Fibroblast of skin of left quadriceps (primary cell): ENCODE measurements at places on chromosomes 7 and 10.

DNA sequence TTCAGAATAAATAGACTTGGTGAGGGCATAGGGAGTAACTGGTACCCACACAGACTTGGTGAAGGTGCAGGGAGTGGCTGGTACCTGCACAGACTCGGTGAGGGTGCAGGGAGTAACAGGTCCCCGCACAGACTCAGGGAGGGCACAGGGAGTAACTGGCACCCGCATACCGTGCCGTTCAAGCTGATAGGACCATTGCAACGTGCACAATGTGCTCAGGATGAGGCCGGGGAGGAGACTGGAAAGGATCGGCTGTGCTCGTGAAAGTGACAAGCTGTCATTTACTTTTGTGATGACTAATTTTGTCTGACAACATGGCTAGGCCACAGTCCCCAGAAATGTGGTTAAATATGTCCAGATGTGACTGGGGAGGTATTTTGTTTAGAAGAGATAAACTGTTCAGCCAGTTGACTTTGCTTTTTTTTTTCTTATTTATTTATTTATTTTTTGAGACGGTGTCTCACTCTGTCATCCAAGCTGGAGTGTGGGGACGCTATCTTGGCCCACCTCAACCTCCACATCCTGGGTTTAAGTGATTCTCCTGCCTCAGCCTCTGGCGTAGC, 76.2 kb upstream of the NMT2 start:
- no peak for DNase-seq

GRCh38 chr10:69835875-69836730, 34.4 kb downstream of the COL13A1 start:
- no peak for DNase-seq

GRCh38 chr7:27948861-27949260, 208.9 kb downstream of the TAX1BP1 start:
- no peak for DNase-seq

GRCh38 chr10:7310076-7310475, 100.8 kb downstream of the SFMBT2 start:
- no peak for DNase-seq

- no peak for DNase-seq
These were observed 3.0 kb upstream of the CCDC136 start for GRCh38 chr7:128788446-128789412.

- no peak for DNase-seq
These were observed 51.4 kb upstream of the OIT3 start for GRCh38 chr10:72842164-72842563.

- no peak for DNase-seq
These were observed 4.4 kb downstream of the RPS24 start for GRCh38 chr10:78038105-78038504.

GRCh38 chr7:46720761-46721160, 799.7 kb upstream of the IGFBP3 start:
- no peak for DNase-seq

GRCh38 chr10:22659866-22660265, 54.5 kb downstream of the PIP4K2A start:
- DNase-seq, result no peak

DNA sequence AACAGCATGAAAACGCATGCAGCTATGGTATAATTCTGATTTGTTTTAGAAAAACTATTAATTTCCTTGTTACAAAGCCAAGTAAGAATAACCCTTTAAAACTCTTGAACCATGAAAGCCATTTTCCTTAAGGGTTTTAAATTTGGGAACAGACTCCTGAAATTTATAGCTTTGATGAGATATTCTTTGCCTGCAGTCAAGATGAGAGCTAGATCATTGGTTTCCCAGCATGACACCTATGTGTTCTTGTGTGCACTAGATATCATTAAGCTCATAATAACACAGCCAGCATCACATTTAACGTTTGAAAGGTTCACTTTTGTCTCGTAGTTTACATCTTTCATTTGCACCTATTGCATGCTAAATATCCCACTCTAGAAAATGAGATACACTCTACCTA, 202.2 kb downstream of the PHF14 start:
- DNase-seq, result no peak

- DNase-seq, result no peak
These were observed 490.9 kb downstream of the ZWINT start for GRCh38 chr10:55870186-55870585.

DNA sequence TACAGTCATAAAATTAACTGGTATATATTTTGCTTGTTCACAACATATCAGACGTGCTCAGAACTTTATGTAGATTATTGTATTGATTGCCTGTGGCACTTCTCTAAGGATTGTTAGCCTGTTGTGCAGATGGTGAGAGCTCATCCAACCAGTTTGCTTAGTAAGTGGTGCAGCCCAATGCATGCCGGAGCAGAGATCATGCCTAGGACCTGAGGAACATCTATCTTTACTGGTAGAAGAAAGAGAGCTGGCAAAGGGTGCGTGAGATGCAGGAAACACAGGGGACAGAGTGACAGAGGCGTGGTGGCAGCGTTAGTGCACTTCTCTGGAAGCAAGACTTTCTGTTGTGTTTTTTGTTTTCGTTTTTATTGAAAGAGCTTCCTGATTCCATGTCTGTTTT, 35.9 kb downstream of the CCM2 start:
- no peak for DNase-seq

DNA sequence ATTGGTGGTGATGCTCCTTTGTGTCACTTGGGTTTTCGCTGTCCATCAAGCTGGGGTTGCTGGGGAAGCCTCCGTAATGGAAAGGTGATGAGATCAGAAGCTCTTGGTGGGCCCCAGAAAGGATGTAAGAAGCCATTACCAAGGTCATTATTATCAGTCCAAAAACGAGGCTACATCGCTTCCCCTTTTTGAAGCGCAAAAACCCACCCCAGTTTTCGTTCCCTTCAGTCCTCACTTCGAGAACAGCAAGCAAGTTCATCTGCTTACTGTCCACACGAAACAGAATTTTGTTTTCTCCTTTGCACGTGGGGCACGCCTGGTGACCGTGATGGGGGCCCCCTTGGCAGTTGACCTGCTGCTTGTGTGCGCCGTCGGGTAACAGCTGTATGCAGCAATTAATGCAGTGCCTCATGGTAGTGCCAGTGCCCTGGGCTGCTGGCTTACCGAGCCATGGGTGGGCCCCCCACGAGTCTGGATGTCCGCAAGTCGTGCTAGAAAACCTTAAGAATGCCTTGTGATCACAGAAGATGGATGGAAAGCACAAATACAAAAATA, 47.5 kb downstream of the CHST15 start:
- DNase-seq, result no peak

GRCh38 chr10:19579761-19580545, 236.3 kb upstream of the PLXDC2 start:
- DNase-seq, result peak; percentile 61

DNA sequence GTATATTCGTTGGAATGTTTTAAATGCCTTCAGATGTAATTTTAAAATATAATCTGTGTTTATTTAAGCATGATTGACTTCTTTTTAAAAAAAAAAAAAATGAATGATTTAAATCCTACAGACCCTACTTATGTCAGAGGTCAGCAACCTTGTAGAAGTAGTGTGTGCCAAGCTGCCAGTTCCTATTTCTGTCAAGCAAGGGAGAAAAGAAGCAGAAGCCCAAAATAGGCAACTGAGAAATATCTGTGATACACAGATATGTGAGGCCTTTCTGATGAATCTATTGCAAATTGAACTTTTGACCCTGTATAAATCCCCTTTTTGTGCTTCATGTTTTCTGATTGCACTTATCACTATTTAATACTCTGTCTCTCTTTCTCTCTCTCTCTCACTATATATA, 199.5 kb downstream of the LRRN3 start:
- no peak for DNase-seq

- no peak for DNase-seq
These were observed 707.9 kb downstream of the AUTS2 start for GRCh38 chr7:70306173-70306572.

DNA sequence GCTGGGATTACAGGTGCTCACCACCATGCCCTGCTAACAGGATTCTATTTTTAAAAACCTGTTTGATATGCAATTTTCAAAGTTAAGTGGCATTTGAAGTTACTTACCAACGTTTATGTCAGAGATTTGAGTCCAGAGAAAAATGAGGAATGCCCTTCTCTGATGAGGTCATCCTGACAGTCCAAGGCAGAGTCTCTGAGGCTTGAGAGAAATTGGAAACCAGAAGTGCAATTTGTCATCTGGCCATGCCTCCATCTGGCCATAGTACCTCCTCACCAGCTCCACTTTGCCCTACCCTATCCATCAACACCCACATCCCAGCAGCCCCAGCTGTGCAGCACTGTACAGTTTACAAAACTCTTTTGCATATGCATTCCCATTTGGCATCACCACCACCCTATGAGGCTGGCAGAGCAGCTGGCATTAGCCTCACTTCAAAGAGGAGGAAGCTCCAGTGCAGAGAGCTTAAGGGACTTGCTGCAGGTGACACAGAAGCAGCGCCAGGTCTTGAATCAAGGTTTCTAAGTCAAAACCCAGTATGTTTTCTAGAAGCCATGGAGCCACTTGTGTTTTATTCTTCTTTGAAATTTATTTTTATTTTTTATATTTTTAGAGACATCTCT, 54.5 kb upstream of the PDZD8 start:
- no peak for DNase-seq

DNA sequence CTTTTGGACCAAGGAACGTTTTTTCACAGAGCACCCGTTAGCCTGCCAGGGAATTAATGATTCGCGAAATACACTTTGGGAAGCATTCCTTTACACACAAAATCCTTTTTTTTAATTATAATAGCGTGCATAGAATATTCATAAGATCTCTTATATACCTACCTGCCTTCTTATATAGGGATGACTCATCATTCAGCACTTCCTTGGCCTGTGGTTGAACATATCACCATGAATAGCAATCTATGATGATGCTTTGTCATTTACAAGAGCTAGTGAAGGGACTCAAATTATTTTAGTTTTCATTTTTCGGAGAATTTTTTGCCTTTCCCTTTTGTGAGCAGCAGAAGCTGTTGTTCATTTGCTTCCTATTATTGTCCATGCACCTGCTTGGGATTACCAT, 97.0 kb downstream of the CDH23 start:
- no peak for DNase-seq

- DNase-seq, result peak; percentile 11
These were observed 54.9 kb upstream of the ZNF800 start for GRCh38 chr7:127447326-127447945.

DNA sequence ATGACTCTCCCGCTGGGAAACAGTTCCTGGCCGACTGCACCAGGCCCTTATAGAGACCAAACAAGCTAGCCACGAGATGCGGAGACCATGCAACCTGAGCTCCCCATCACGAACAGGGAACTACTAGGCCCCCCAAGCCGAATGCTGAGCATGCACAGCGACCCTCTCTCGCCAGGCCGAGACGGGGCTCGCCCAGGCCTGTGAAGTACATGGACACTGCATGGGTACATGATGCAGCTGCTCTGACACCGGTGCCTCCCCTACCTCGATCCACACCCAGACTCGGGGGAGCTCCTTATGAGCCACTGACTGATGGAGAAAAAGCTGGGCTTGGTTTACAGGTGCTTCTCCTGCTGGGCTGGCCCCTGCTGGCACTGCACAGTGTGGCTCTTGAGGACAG, 72.2 kb upstream of the RHEB start:
- DNase-seq, result no peak

DNA sequence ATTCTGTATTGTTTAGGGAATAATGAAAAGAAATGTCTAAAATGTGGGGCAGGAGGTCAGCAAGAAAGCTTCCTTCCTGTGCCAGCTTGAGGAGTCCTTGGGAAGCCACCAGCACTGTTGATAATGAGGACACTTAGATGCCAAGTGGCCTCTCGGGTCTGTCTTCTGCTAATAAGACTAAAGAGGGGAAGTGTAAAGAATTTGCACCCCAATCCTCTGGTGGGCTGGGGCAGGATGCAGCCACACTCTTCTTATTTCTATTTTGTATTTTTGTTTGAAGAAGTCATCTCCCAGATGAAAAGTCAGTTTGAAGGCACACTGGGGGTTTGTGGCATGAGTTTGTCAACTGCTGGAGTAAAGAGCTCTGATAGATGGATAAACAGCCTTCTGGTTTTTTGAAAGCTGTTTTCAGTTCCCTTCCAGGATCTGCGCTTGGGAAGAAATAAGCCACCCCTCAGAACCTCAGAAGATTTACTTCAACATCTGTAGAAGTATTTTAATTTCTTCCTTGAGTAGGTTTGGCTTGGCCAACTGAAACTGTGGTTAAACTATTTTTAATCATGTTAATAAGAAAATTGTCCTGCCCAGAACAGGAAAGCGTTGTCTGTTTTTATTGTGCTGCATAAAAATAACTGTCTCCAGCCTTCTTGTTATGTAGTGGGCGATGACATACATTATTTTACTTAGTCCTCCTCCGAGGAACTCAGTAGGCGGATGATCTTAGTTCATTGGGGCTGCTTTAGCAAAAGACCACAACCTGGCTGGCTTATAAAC, 128.8 kb upstream of the GPR26 start:
- no peak for DNase-seq

GRCh38 chr10:32095116-32095733, 39.0 kb upstream of the KIF5B start:
- no peak for DNase-seq

DNA sequence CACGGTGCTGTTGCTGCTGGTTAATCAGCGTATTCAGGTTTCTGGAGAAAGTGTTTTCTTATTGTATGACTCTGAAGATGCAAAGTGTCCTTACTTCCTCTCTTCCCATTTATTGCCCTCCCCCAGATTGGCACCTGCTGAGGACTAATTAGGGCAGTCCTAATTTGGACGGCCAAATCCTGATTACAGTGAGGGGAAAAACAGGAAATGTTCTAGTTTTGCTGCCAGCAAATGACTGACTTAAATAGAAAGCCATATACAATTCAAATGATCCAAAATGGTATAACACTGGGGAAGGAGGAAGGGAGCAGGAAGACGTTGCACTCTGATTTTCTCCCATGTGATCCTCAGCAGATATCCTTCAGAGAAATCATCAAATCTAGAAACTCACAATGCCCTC, 222.4 kb upstream of the LRGUK start:
- DNase-seq, result no peak

- no peak for DNase-seq
These were observed 3.3 kb upstream of the PDE1C start for GRCh38 chr7:32073533-32073932.

GRCh38 chr7:96174812-96175211, 147.1 kb downstream of the SLC25A13 start:
- DNase-seq, result no peak

- DNase-seq, result no peak
These were observed 592.5 kb downstream of the ARL4A start for GRCh38 chr7:13279854-13280435.

GRCh38 chr10:64394744-64395143, 873.5 kb downstream of the REEP3 start:
- peak; percentile 9 for DNase-seq

DNA sequence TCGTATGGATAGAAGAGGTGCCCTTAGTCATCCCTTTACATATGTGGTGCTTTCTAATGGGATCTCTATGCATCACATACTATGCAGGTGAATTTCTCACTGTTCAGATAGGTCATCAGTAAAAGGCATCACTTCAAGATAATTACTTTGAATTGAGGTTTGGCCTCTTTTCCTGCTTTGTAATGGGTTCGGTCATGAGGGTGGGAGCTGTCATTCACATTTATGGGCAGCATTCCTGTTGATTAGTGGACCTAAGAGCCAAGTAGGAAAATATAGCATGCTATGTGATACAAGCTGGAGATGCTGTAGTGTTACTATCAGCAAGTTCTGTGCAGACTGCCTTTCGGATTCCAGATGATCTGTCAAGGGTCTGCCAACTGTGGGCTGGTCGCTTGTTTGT, 156.3 kb downstream of the LCOR start:
- DNase-seq, result no peak
